ENCODE measurements at places on chromosomes 5 and 9. TPM values are rescaled to one million over a fixed set of nuclear protein-coding genes. Genes with fewer than 3 reads are reported as not detected.

The ZNF658 gene
- 2.5 TPM for total RNA-seq

- no peak for DNase-seq
These were observed 125.2 kb downstream of the SEMA6A start for GRCh38 chr5:116449458-116449857.

The ADAMTS2 gene
- 4.9 TPM for total RNA-seq

DNA sequence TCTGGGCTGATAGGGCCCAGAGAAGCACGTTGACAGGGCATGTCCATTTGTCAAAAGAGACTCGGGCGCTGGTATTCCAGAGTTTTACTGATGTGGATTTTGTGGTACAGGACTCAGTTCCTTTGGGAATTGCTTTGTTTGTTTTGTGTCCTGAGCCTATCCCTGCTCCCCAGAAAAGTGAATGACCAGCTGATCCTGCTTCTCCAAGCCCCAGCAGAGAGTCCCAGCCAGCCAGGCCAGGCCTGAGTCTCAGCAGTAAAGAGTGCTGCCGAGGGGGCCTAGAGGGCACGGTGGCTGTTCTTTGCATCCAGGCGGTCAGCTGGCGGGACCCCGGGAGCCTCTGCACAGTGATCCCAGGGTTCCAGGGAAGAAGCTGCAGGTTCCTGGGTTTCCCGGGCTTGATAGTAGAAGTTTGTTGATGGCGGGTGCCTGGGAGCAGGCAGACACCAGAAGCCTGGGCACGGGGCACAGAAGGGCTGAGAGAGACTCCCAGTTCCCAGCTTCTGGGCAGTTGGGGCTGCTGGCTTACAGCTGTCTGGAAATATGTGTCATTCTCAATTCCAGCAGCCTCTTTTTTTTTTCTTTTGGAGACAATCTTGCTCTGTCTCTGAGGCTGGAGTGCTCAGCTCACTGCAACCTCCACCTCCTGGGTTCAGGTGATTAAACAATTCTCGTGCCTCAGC lies 8.7 kb downstream of the PRDM12 start:
- no peak for DNase-seq

The CARD9 gene
- total RNA-seq, result 0.32 TPM

GRCh38 chr5:543755-544674 lies 19.8 kb upstream of the SLC9A3 start:
- no peak for DNase-seq

The GABBR2 gene
- total RNA-seq, result not detected

The AGPAT2 gene
- 30.1 TPM for total RNA-seq

The TMC1 gene
- total RNA-seq, result 0.06 TPM

DNA sequence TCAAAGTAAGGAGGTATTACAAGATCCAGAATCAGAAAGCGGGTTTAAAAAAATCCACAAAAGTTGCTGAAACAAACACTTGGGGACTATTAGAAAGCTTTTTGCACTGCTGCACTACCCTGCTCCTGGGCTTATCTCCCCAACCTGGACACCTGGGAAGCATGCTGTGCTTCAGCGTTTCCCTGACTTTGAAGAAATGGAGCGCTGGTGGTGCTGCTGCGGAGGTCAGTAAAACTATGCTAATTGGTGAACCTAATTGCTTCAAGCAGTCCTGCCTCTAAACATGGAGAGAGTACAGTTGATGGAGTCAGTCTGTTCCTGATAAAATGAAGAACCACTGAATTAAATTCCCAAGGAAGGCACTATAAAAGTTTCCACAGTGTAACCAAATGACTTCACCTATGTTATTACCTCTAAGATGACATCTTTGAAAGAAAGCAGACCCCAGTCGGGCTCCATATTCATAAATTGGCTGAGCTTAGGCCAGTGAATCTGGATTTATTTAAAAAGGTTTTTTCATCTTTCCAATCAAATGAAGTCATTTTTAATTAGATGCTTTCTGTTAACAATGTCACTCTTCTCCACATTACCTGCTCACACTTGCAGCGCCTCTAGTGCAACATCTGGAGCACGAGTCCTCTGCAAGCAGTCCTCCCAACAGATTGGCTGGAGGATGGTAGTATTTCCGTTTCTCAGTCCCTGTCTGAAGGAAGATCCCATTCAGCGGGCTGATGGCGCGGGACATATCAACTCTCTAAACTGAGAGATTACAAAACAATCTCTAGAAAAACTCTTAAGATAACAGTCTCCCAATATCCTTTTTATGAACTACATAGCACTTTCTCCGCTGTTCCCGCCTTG lies 11.5 kb downstream of the NR2F1-AS1 start:
- DNase-seq, result no peak

GRCh38 chr5:16976625-16977008 lies 40.5 kb upstream of the MYO10 start:
- DNase-seq, result no peak

DNA sequence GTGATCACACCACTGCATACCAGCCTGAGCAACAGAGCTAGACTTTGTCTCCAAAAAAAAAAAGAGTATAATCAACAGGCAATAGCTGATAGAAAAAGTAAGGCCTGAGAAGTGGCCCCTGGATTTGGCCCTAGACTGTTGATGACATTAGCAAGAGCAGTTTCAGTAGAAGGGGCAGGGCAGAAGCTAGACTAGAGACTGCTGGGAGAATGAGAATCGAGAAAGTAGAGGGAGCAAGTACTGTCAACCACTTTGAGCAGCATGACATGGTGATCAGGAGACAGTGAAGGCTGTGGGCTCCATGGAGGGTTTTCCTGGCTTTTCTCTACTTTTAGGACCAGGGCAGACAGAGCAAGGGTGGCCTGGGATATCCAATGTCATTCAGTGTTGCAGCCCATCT lies 34.9 kb upstream of the B4GALT1 start:
- DNase-seq, result no peak

GRCh38 chr5:172569861-172570558 lies 71.1 kb upstream of the NEURL1B start:
- DNase-seq, result no peak

The SLC4A9 gene
- total RNA-seq, result not detected

The PCDHGA11 gene
- total RNA-seq, result 0.22 TPM
